ENCODE measurements at places on chromosomes 2 and 18.

DNA sequence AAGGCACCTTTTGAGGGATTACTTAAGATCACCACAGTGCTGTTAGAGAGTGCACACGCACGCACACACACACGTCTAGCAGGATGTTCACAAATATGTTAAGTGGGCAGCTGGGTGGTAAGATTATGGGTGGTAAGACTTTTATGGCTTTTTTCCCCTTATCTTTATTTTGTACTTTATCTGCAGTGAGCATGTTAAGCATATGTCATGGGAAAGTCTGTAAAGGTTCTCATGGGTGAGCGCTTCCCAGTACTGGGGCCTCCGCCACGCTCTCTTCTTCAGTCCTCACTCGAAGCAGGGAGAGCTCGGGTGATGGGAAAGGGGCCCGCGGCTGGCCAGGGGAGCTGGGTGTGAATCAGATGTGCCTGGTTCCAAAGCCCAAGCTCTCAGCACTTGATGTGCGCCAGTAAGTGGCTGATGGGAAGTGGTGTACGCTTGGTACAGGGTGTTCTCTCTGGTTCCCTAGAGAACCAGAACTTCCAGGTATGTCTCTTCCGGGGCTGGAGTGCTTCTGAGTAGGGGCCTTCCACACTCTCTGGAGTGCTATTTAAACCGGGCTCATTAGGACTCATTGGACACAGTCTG is 83.9 kb upstream of the YWHAQ start:
- DNase-seq: no peak

- DNase-seq: peak; percentile 75
These were observed 368.4 kb downstream of the MTX2 start for GRCh38 chr2:176637486-176638166.

GRCh38 chr2:218858671-218859555 is 692 bp upstream of the WNT6 start:
- no peak for DNase-seq

DNA sequence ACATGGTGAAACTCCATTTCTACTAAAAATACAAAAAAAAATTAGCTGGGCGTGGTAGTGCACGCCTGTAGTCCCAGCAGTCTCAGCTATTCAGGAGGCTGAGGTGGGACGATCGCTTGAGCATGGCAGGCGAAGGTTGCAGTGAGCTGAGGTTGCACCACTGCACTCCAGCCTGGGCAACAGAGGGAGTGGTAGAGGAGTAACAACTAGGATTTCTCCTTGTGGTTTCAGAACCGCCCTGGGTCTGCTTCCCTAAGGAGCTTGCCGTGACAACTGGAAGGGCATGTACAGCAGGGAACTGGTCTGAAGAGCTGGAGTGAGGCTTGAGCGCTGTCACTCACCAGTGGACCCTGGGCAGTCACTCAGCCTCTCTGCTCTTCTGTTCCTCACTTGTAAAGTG is 29.1 kb downstream of the REEP1 start:
- no peak for DNase-seq

DNA sequence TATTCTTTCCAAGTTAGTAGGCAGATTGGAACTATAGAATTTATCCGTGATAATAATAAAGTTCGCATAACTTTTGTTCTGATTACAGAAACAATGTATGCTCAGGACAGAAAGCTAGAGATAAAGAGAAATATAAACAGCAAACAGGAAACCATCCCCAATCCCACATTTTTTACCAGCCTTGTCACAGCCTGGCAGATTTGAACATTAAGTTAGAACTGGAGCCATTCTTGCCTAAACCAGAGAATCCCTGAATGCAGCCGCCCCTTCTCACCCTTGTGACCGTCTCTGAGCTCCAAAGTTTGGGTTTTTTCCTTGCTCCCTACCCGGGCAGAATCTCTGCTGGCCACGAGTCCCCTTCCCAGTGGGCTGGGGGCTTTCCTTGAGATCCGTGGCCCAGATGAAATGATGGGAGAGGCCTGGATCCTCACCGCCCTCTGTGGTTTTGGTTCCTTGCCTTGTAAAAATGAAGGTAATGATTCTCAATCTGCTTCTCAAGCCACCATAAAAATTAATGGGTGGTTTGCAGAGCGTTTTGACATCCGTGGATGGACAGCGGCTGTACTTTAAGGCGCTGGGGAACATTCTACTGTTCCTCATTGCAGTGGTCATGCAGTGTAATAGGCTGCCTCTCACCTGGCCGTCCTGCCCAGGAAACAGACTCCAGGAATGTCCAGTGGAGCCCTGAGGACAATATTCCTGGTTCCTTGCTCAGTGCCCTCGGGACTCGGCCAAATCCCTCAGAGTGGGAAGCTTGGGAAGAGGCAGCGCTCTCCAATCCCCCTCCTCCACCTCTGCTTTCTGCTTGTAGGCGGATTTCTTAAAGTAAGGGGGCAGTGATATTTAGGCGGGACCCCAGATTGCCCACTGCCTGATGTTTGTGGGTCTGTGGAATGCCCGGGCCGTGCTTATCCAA is 1.6 kb downstream of the SH3BP4 start:
- DNase-seq: peak; percentile 24

DNA sequence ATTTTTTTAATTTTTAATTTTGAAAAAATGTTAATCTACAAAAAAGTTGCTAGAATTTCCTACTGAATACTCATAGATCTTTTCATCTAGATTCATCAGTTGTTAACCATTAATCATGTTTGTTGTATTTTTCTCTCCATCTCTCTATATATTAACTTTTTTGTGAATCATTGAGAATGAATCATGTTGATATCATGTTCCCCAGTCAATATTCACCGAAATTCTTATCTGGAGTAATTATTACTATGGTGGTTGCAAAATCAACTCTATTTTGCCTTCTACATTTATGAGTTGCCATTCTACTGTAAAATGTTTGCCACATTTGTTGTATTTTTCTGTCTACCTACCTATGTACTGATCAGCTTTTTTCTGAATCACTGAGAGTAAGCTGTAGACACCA is 154.0 kb downstream of the SPP2 start:
- no peak for DNase-seq

DNA sequence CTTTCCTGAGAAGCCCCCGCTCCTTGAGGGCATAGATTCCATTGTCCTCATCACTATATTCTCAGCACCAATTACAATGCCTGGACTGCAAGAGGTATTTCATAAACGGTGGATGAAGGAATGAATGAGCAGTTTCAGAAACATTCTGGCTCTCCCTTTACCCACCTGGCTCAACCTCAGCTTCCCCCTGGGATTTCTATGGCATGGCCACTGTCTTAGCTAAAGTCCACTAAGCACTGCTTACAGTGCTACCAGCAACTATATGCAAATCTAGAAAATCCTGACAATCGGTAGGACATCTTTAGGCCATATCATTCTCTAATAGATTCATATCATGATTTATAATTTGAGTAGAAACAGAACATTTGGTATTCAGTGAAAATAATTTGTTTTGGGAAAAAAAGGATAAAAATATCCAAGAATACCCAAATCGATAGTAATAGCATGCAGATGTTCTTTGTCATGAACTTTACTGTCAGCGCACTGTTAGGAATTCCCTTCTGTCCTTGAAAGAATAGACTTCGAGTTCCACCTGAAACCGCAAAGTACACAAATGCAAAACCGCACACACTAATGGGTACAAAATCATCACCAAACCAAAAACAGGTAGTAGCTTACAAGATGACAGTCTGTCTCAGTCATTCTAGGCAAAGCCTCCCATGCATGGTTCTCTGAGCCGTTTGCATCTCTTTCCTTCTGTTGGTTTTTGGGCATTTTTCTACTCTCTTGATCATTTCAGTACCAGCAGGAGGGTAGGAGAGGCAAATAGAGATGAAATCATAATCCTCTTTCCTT is 303.6 kb upstream of the ID2 start:
- no peak for DNase-seq

DNA sequence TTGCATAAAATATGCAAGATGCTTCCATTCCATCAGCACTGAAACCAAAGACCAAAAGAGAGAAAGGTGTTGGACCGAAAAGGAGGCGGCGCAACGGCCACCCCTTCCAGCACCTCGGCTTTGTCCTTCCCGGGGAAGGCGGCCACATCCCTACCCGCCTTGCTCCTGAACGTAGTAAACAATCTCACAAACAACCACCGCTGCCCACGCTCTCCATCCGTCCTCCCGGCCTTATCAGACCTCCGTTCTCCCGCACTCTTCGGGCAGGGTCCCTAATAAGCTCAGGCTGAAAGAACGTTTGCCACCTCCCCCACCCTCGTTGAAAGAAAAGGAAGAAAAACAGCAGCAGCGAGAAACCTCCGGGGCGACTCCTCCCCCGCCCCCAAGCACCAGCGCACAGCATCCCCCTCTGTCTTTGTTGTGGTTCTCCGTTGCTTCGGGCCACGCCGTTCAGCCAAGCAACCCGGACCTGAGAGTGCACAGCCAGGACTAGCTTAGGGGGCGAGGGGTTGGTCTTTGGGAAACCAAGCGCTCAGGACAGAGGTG is 4.4 kb downstream of the EVX2 start:
- no peak for DNase-seq

- DNase-seq: no peak
These were observed 923.6 kb downstream of the CCDC85A start for GRCh38 chr2:57107353-57107752.

- no peak for DNase-seq
These were observed 8.3 kb downstream of the FN1 start for GRCh38 chr2:215427585-215427984.

- no peak for DNase-seq
These were observed 145.7 kb upstream of the DLX2 start for GRCh38 chr2:172248381-172248780.

GRCh38 chr2:64609942-64610281 is 43.8 kb downstream of the SERTAD2 start:
- DNase-seq: no peak

GRCh38 chr2:150207979-150208378 is 279.5 kb downstream of the RND3 start:
- no peak for DNase-seq

GRCh38 chr2:114553027-114553426 is 110.6 kb downstream of the DPP10 start:
- no peak for DNase-seq

DNA sequence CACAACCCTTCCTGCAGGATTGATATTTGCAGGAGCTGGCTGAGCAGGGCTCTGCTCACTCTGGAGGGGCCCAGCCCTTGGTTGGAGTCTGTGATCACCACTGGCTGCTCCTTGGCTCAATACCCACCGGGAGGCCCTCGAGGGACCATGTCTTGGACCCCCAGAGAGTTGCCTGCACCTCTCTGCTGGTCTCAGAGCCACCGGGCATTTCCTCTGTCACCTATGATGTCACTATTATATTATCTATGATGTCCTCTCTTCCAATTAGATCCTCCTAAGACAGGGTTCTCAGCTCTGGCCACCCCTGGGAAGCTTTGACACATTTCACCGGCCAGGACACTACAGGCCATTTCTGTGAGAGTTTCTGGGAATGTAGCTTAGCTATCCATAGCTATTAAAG is 113.1 kb downstream of the PDCL3 start:
- no peak for DNase-seq

DNA sequence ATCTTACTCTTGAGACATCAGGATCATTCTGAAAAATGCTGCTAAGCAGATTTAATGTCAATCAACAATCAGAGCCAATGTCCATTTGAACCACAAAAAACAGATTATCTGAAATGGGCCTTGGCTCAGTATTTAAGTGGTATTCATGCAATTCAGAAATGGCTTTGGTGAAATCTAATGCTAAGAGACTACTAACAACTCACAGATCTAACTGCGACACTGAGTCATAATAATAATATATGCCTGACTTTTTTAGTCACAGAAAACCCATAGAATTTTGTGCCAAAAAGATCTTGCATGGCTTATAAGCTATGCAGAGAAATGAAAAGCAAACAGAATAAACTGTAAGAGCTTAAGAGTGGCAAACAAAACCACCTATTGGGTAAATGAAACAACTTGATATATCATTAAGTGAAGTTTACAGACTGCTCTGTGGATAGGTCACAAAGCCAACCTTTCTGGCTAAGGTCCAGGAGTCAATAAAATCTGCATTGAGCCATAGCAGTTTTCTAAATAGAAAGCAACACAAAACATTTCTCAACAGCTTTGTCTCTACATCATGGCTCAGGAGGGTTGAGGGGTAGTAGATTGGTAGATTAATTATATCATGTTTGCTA is 234.3 kb downstream of the LRATD1 start:
- no peak for DNase-seq

DNA sequence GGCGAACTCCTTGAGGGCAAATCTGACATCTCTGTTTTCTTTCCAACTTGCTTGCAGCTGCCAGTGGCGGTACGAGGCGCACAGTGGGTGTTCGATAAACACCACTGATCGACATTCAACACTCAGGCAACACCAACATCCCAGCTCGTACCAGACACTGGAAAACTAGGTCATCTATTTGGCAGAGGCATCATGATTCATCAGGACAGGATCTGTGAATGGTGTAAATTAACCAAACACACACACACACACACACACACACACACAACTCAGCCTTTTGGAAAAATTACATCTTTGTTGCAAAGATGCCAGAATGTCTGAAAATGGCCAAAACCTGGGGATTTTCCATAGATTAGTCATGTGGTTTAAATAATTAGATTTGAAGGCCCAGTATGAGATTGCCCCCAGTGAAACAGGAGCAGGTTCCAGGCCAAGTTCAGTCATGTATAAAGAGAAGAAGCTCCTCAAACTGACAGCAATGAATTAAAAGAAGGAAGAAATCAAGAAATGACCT is 150.5 kb upstream of the NCKAP5 start:
- peak; percentile 78 for DNase-seq

DNA sequence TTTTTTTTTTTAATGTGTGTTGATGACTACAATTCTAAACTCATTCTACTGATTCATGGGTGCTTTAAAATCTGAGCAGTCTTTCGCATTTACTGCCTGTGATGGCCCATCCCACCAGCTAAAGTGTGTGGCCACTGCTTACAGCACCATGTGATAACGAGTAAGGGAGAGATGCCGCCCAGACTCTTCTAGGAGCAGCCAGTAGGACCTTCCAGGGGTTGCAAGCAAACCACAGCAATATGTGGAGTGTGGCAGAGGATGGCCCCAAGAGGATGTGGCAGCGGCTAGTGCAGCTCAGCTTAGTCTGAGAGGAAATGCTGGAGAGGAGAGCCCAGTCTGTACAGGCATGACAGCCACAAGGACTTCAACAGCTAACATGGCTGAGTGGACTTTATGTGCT is 14.9 kb downstream of the IL1B start:
- DNase-seq: no peak

DNA sequence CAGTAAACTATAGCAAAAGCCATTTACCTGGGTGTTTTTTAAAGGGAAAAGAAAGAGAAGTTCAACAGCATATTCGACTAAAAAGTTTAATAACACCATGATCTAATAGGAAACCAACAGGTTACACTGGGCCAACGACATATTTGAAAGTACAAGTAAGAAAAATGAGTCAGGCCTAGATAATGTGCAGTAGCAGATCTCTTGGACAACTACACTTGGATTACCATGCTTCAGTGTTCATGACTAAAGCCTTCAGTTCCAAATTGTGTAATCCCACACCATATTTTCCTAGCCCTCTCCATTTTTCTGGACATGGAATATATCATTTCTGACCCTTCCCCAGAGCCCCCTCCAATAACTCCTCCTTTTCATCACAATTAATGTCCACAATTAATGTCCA is 39.1 kb upstream of the FIGN start:
- DNase-seq: peak; percentile 87

- no peak for DNase-seq
These were observed 19.4 kb downstream of the PLEKHA3 start for GRCh38 chr2:178499640-178500039.

Data from AG08395 (cell line).